ENCODE measurements at places on chromosomes 5 and 9.

DNA sequence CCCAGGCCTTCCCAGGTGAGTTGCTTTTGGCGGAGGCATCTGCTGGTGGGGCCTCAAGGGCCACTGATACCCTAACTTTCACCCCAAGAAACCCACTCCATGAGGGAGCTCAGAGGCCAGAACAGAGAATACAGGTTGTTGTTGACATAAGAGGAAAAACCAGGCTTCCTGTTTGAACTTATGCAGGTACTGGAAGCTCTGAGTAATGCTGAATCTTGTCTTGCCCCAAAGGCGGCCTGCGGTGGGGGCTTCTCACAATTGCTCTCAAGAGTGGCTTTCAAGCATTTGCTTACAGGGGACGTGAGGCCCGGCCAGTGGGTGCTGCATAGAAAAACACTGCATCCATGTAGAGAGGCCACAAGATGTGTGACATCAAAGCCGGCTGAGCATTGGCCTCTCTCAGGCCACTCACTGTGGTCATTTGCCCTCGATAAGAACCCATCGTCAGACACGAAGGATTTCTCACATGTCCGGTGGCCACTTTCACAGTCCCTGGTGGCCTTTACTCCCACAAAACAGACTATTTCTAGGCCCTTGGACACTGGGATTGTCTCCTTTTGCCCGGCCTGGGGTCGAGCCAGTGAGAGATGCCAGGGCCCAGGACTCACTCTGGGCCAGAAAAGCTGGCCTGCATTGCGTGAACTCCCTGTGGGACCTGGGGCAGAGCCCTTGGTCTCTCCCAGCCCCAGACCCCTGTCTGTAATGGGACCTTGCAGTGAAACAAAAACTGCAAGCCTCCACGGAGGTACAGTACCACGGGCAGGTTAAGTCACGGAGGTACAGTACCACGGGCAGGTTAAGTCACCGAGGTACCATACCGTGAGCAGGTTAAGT, 34.5 kb upstream of the TCF7 start:
- DNase-seq: no peak

- DNase-seq: peak; percentile 59
These were observed 450.9 kb upstream of the ZNF608 start for GRCh38 chr5:125197321-125197720.

DNA sequence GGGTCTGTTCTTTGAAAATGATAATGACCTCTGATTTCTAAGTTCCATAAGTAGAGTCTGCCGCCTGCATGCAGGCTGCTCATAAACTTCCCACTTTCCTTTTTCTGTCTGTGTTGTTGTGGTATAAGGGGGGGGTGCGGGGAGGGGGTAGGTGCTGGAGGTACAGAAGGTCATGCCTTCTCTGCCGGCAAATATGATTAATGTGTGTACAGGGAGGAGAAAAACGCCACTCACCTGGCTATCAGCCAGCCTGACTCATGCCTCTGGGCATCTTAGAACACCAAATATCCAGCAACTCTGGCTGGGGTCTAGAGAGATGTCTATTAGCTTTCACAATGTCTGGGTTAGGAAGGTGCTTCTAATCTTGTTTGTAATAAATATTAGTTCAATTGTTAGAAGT, 128.3 kb downstream of the EFNA5 start:
- DNase-seq: peak; percentile 53

- DNase-seq: no peak
These were observed 146.2 kb downstream of the RGS3 start for GRCh38 chr9:113609562-113610318.
